Stimulated activated CD4-positive, alpha-beta T cell treated with anti-CD3 and anti-CD28 coated beads, Interleukin-2, amount 100 ng/mL, for 24 hours (primary cell): ENCODE measurements at places on chromosomes 7 and 10.
A peak's percentile ranks its signal among the peaks of the same experiment; 100 is the strongest.

DNA sequence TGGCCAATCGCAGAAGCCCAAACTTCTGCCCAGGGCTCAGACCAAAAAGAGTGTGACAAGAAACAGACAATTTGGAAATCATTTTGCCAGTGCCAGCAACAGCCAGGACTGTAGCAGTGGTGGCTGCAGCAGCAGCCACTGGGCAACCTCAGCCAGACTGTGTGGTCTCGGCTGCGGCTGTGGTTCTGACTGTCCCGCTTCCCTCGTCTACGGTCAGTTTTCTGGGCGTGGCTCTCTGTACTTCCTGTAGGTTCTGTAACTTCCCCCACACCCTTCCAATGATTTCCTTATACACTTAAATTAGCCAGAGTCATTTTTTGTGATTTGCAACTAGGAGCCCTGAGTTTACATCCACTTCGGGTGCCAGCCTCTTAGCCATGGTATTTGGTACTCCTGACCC lies 39.9 kb downstream of the CYTH3 start:
- DNase-seq = no peak

DNA sequence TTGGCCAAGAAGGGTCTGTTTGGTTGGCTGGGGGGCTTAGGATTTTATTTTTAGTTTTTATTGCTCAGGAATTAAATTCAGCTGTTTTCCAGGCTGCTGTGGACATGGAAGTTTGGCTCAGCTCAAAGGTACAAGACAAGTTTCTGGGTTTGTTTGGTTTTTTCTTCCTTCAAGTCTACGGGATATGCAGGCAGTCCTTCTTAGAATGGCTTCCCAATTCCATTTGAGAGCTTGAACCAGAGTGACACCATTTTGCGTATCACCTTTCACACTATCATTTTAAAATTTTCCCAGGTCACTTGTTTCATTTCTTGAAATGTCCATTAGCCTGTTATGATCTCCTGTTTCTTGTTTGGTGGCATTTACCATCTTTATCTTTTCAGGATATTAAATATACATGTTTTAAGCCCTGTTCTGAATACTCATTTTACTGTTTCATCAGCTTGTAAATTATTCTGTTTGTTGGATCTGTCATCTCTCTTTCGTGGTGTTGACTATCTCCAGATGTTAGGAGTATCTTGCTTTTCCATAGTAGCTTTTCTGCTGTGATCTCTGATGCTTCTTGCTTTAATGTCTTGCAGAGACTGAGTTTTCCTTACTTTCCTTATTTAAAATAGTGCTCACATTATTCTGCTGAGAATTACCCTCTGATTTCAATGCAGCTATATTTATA lies 9.4 kb upstream of the TMEM168 start:
- no peak for DNase-seq

DNA sequence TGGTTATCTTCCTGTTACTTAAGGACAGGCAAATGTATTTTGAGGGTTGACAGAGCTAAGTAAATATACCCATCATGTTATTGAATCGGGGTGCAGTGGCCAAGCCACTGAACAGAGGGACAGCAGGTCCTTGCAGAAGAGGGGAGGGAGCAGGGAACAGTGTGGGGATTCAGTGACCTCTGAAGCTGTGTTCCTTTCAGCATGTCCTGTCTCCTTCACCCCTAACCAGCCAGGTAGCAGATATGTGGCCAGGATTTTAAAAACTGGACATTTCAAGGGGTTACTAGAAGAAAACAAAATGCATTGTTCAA lies 12.7 kb downstream of the ANK3 start:
- DNase-seq = no peak

DNA sequence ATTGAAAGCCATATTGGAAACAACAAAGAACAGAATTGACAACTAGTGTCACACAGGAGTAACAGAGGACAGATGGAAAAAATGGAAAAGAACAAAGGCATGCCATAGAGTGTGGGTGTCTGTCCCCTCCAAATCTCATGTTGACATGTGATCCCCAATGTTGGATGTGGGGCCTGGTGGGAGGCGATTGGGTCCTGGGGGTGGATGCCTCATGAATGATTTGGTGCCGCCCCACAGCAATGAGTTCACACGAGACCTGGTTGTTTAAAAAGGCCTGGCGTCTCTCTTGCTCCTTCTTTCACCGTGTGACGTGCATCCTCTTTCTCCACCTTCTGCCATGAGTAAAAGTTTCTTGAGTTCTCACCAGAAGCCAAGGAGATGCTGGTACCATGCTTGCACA lies 87.4 kb upstream of the GPR26 start:
- no peak for DNase-seq

GRCh38 chr10:5594271-5595049 lies 69.7 kb downstream of the CALML3 start:
- DNase-seq = no peak

- no peak for DNase-seq
Observed at GRCh38 chr7:146956321-146956720, 839.7 kb downstream of the CNTNAP2 start.

DNA sequence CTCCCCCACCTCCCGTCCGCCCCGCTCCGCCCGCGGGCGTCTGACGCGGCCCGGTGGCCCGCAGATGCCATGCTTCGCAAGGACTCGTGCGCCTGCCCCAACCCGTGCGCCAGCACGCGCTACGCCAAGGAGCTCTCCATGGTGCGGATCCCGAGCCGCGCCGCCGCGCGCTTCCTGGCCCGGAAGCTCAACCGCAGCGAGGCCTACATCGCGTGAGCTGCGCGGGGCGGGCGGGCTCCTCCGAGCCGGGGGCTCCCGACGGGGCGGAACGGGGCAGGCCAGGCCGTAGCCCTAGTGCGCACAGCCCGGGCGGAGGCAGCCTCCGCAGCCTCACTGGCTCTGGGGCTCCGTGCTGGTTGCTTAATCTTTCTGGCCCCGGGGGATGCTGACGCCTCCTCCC lies 2.8 kb downstream of the ASIC3 start:
- DNase-seq = peak; percentile 64

DNA sequence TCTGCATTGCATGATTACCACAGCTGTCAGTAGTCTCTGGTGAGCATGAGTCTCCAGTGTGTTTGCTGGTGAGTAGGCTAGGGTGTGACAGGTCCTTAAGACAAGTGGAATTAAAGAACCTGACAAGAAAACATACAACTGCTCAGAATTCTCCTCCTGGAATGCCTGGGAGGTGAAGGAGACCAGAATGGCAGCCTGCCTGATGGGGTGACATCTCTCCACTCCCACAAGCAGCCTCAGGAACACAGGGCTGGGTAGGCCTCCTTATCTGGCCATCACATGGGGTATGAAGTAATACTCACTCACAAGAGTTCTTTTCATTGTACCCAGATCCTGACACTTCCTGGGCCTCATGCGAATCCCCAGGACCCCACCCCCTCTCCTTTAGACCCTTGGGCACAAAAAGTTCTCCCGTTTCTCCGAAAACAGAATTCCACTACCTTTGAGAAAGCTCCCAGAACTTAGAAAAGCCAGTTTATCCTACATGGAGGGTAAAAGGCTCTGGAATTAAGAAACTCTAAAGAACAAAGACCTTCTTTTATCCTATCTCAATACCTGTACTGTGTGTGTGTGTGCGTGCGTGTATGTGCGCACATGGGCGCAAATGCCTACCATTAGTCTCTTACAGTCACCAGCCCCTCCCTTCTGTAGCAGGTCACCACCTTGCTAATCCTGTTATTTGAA lies 33.4 kb upstream of the C1GALT1 start:
- DNase-seq = no peak

DNA sequence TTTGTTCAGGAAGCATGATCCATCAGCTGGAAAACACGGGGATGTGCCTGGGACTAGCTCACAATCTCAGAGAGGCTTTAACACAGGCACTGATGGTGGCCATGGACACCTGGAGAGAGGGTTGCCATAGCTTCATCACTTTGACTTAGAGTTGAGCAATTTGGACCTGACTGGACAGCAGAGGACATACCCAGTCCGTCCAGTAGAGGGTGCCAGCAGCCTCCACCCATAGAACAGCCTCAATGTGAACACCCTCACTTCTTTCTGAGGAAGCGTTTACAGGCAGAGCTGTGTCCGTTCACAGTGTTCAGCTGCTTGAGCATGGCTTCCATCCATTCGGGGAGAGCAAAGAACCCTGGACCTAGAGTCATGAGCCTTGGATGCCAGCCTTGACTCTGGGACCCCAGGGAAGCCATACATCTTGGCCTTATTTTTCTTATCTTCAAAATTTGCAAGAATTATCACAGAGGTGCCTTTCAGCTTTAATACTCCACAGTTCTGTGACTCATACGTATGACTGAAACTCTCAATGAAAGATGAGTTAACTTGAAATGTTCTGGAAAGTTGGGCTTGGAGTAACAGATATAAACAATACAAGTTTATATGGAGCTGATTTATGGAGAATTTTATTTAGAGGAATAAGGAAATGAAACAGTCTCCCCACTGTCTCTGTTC lies 302.9 kb upstream of the PODXL start:
- DNase-seq = peak; percentile 45

- no peak for DNase-seq
Observed at GRCh38 chr7:132504852-132505251, 71.4 kb downstream of the PLXNA4 start.

DNA sequence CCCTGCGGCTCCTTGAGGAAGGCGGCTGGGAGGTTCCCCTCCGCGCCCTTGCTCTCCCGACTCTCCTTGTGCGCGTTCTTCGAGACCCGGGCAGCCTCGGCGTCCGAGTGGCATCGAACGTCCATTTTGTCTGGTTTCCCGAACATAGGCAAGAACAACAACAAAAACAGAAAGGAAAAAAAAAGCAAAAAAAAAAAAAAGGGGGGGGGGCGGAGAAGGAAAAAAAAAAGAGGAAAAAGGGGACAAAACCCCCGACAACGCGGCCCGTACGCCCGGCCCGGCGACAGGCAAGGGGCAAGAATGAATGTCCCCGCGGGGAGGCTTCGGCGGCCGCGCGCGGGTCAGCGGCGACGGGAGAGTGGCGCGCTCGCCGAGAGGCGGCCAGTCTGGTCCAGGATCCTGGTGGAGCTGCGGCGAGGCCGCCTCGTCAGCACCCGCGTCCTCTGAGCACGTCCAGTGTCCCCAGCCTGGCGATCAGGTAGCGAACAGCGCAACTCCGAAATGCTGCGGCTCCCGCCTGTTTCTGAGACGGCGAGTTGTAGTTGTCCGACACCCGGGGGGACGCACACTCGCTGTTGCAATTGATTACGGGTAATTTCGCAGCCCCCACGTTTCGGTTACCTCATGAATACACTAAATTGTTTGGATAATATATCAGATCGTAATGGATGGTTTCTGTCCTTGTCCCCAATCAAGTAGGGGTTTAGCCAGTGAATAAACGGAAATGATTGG lies at the start of gene VAX1:
TSS of gene VAX1 (minus strand) at position 360 of the 732 bp plus-strand sequence. CDS start at position 146, 214 bp downstream.
- no peak for DNase-seq

GRCh38 chr7:137538361-137538762 lies 194.8 kb upstream of the PTN start:
- DNase-seq = no peak

GRCh38 chr7:143147070-143147469 lies 15.2 kb downstream of the PIP start:
- no peak for DNase-seq

- no peak for DNase-seq
Observed at GRCh38 chr10:99433378-99434020, 3.1 kb upstream of the GOT1 start.

GRCh38 chr7:124322561-124322960 lies 289.7 kb upstream of the TMEM229A start:
- no peak for DNase-seq

GRCh38 chr10:111954386-111954785 lies 229.2 kb downstream of the GPAM start:
- DNase-seq = no peak

DNA sequence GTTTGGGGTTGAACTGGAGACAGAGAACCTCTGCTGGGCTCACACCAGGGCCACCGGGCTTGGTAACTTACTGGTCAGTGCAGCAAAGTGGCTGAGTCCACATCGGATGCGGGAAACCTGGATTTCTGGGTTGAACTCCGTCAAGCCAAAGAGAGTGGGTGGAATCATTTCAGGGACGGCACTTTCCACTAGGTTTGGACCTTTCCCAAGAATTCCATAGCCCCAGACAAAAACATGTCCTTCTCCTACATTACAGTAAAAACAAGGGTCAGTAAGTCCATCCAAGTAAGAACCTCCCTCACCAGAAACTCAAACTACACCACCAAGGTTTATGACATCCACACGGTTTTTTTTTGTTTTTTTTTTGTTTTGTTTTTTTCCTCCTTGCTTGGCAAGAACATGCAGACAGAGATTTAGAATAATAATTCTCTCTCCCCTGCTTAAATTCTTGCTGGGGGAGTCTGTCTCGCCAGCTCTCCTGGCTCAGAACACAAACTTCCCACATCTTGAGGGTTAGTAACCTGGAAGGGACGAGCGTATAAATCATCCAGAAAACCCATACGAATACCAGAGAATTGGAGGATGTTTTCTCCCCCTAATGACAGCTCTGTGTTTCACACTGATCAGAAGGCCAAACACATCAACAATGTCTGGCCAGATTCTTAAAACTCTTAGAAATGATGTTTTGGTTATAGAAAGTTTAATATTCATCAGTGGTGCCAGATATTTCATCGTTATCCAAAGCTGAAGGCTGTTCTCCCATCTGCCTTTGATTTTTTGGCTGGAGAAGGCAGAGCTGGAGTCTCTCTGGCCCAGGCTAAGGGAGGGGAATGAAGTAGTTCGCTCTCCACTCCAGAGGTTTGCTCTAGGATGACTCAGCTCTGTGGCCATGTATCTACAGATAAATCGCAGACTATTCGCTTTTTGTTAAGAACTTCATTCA lies 17.5 kb downstream of the RCC1L start:
- DNase-seq = no peak

GRCh38 chr10:128326251-128326650 lies 200.0 kb upstream of the MKI67 start:
- no peak for DNase-seq

DNA sequence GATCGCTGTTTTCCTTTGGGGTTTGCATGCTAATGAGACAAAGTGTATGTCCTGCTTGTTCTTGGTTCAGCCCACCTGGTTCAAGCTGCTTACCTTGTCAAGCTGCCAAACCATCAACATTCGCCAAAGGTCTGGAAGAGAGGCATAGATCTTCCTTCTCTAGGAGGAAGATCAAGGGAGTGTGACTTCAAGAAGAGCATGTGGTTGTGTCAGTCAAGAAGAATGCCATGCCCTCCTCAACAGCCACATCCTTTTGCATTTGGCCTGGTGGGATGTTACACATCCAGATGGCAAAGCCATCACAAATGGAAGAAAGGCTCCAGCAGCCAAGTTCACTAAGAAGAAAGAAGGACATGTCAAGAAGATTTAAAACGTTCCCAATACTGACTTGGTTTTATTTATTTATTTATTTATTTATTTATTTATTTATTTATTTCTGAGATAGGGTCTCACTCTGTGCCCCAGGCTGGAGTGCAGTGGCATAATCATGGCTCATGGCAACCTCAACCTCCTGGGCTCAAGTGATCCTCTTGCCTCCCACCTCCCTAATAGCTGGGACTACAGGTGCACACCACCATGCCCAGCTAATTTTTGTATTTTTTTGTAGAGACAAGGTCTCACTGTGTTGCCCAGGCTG lies 5.1 kb upstream of the PIP4K2A start:
- DNase-seq = no peak
